Stimulated activated CD8-positive, alpha-beta memory T cell treated with anti-CD3 and anti-CD28 coated beads, Interleukin-7, amount 100 ng/mL, for 1 hour (primary cell): ENCODE measurements at places on chromosomes 16 and 17.

DNA sequence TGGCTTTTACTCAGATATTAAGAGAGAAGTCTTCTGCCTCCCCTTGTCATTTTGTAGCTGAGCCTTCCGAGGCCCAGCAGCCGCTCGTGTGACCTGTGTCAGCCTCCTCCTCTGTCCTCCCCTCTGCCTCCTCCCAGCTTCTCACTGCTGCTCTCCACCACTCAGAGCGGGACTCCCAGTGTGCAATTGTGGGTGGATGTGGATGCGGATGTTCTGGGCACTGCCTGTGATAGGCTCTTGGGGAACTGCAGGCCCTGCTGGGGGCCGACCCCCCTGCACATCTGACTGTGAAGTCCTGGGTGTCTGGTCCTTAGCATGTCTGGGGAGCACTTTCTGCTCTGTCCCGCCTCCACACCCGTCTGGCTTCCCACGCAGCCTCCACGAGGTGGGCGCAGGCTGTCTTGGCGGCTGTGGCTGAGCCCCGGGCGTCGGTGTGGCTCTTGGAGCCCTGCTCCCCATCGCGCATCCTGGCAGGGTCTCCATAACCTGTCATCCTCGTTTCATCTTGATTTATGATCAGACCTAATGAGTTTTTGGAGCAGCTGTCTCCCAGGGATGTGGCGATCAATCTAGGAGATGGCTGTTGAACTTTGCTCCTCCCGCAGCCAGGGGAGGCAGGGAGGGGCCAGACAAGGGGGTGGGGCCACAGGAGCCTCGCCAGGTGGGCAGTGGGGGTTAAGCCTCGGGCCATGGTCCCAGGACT is 28.1 kb downstream of the GRIN2C start:
- DNase-seq = no peak

GRCh38 chr16:22335668-22336246 is 38.5 kb downstream of the POLR3E start:
- no peak for DNase-seq

DNA sequence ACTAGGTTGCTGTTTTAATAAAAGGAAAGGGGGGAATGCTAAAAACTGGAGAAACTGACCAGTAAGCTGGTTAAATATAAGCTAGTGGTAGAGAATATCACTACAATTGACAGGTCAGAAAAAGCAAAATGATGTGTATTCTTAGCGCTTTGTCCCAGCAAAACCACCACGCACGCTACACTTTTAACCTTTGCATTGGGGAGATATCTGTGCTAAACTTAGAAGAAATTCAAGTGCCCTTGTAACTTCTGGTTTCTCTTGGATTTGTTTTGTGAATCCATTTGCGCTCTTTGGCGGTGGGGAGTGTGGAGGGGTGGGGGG is 1.4 kb downstream of the GAN start:
- DNase-seq = no peak

- no peak for DNase-seq
These were observed 84.1 kb downstream of the TBC1D16 start for GRCh38 chr17:79951361-79952264.

GRCh38 chr17:73815474-73815873 is 171.2 kb upstream of the SDK2 start:
- no peak for DNase-seq

- no peak for DNase-seq
These were observed 100.9 kb downstream of the ZNF778 start for GRCh38 chr16:89318430-89318758.

DNA sequence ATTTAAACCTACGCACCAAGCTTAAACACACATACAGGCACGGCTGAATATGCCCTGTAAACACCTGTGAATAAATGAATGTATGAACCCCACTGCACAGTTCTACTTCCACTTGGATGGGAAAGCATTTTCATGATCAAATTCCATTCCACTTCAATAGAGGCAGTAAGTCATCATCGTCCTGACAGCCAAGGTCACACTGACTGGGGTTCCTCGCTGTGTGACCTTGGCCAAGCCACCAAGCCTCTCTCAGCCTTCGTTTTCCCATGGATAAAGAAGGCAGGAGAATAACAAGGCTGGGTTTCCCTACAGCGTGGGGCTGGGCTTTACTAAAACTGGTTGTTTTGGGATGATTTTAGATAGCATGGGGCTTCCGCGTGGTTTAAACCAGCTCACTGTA is 82.8 kb downstream of the TBC1D16 start:
- DNase-seq = no peak

- DNase-seq = no peak
These were observed 23.5 kb upstream of the ITGB4 start for GRCh38 chr17:75697651-75698291.

GRCh38 chr16:89401641-89402445 is 88.5 kb downstream of the ANKRD11 start:
- no peak for DNase-seq

DNA sequence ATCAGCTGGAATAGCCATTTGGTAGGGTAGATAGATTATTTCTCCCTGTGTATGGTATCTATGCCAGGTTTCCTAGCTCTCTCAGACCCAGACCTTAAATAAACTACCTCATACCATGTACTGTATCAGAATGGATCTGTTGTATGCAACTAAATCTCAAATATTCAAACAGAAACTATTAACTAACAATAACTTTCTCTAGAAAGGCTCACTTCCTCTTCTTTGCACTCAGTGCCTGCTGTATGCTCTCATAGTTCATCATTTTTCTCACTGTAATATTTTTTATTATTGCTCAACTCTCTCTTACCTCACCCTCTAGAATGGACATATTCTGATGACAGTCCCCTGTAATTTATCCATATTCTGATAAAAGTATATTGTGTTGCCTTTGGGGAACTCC is 182.4 kb downstream of the TOX3 start:
- no peak for DNase-seq

DNA sequence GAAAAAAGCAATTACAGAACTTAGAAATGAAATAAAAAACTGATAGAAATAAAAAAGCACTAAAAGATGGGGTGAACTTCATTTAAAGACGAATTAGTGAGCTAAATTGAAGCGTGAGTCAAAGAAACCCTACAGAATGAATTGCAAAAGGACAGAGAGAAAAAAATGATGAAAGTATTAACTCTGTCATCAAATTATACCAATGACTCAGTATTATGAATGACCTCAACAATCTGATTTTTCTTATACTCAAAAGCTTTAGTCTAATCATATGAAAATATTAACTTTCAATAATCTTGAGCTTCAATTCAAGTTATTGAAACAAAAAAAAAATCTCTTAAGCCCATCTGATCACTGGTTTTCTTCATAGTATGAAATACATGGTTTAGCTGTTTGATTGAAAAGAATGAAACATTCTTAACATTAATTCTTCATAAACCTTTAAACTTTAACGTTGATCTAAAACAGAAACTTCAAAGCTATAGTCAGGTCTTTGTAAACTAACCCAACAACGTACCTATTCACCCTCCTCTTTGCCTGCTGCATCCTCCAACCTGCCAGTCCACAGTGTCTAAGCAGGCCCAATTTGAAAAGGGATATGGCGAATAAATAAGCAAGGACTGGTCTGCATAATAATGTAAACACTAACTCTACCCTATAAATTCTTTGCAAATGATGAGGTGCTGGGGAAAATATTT is 6.6 kb downstream of the ABCA5 start:
- no peak for DNase-seq

GRCh38 chr17:3029213-3029913 is 34.0 kb downstream of the OR1D5 start:
- no peak for DNase-seq

DNA sequence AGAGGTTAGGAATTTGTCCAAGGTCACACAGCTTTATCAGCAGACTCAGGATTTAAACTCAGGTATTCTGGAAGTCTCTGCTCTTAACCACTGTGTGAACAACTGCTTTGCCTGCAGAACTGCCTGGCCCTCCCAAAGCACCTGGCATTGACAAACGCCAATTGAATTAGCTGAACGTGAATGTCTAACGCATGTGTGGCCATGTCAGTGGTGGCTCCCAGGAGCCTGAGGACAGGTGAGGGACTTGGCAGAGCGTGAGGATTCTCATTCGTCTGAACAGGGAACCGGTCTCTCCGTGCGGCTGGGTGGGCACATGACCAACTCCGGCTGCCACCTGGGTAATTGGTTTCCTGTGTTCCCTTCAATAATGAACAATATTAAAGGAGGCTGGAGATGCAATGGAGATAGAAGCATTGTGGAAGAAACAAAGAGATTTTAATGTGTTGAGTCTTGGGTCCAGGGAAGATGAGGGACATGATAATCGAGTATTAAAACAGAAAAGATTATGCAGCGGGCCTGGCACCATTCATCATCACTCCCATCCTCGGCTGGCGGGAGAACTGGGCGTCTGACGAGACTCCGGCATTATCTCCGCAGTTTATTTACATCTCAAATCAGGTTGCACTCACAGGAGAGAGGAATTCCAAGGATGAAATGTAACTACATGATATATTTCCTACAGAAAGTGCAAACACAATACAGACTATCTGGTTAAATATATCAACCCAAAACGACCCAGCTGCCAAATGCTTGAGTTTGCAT is 113.5 kb downstream of the NPIPB5 start:
- no peak for DNase-seq

DNA sequence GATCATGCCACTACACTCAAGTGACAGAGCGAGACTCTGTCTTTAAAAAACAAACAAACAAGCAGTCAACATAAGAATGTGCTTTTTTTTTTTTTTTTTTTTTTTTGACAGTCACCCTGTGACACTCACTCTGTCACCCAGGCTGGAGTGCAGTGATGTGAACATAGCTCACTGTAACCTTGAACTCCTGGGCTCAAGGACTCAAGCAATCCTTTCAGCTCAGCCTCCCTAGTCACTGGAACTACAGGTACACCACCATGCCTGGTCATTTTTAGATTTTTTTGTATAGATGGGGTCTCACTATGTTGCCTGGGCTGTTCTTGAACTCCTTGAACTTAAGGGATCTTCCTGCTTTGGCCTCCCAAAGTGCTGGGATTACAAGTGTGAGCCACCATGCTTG is 15.3 kb upstream of the CHP2 start:
- DNase-seq = no peak

- no peak for DNase-seq
These were observed 3.0 kb upstream of the ZNF213 start for GRCh38 chr16:3131755-3132377.

- DNase-seq = peak; percentile 11
These were observed 430 bp downstream of the AMFR start for GRCh38 chr16:56424791-56425438.

- DNase-seq = no peak
These were observed 60.1 kb upstream of the NOL11 start for GRCh38 chr17:67657596-67657995.

DNA sequence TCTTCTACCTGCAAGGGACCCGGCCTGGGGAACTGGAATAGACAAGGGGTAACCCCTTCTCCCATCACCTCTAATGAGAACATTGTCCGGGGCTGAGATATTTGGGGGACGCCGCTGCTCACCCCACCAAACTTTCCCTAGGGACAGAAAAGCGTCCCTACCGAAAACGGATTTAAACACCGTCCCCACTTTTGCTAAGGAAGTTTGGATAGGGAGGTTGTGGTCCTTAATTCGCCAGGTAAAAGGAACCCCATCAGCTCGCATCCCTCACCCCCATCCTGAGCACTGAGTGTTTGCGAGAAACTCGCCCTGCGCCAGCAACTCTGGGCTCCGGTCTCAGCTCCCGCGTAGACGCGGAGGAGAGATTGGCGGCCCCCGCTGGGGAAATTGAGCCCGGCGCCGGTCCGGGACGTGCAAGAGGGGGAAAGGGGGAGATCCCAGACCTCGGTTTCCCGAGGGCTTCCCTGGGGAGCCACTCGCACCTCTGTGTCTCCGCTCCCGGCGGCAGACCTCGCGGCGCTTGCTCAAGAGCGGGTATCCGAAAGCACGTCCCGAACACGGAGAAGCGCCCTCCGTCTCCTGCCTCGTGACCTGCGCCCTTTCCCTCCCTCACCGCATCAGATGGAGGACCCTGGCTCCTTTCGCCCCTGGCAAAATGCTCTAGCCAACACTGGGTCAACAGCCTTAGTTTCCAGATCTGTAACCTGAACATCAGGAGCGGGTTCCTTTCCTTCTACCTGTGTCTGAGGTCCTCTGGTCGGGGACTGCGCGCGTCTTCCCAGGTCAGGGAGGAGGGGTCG is 3.1 kb upstream of the SOX9 start:
- no peak for DNase-seq

GRCh38 chr16:84245956-84246678 is 6.3 kb upstream of the KCNG4 start:
- no peak for DNase-seq

DNA sequence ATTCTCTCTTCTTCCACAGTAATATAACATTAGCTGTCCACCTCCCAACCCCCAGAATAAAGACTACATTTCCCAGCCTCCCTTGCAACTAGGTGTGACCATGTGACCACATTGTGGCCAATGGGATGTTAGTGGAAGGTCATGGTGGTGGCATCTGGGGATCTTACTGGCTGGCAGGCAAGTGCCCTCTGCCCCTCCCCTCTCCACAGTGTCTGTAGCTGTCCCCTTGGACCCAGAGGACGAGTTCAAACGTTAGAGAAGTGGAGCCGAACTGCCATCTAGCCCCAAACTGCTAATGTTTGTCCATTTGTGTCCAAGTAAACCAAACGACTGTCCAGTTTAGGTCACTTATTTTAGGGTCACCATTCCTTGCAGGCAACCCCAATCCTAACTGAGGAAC is 26.6 kb upstream of the KCNG4 start:
- no peak for DNase-seq

DNA sequence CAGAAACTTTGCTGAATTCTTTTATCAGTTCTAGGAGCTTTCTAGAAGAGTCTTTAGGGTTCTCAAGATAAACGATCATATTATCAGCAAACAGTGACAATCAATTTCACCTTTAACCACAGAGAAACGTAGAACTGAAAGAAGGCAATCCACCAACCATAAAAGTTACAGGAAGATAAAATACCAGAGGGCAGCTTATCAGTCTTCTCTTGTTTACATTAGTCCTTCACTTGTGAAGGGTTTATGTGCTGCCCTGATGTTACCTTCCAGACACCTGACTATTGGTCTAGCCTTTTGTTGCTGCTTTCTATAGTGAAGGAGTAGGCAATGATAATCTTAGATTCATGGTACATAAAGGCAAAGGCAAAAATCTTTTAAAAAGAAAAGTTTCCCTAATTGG is 73.2 kb upstream of the EFCAB3 start:
- DNase-seq = no peak

DNA sequence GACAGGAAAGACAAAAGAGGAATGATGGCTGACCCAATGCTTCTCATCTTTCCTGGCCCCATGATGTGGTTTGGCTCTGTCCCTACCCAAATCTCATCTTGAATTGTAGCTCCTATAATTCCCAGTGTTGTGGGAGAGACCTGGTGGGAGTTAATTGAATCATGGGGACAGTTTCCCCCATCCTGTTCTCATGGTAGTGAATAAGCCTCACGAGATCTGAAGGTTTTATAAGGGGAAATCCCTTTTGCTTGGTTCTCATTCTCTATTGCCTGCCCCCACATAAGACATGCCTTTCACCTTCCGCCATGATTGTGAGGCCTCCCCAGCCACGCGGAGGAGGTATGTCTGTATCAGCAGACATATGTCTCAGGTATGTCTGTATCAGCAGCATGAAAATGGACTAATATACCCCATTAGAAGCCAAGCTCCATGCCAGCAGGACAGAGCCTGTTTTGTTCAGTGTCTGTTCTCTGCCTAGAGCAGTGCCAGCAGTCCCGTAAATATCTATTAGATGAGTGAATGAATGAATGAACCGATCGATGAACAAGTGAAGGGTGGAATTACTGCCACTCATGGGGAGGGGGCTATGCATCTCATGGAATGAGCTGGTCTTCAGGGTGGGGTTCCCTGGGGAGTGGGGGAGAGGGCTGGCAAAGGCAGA is 304.4 kb downstream of the SOX9 start:
- no peak for DNase-seq
